ENCODE measurements at places on chromosomes 6 and 20. TPM values are rescaled to one million over a fixed set of nuclear protein-coding genes. Genes with fewer than 3 reads are reported as not detected.

The ZC2HC1B gene
- not detected for total RNA-seq

DNA sequence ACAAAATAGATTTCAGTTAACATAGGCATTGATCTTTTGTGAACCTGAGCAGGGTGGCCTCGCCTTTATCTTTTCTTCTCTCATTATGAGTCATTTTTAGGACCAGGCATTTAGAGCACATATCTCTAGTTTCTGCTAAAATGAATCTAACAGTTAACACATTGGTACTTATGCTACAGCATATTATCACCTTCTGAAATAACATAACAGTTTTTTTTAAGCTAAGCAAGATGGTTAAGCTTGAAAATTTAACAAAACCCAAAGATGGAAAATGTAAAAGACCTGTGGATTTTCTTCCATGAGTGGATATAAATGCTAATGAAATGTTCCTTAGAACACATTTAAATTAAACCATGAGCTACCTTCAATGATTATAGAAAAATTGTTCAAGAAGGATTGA, 487.1 kb upstream of the RNF217 start:
- no peaks in the 10 kb centered on the region for H3K27me3 ChIP-seq
- DNase-seq = no peak
- no peak overlapping the region for H3K27ac ChIP-seq
- no peaks in the 10 kb centered on the region for H3K36me3 ChIP-seq
- no peaks in the 10 kb centered on the region for H3K4me1 ChIP-seq

The TSPO2 gene
- 1.6 TPM for total RNA-seq

The RSPH3 gene
- total RNA-seq = 9.9 TPM

GRCh38 chr6:163392533-163392932, 22.0 kb upstream of the QKI start:
- peaks cover 14% of the 10 kb centered on the region for H3K4me1 ChIP-seq
- DNase-seq = no peak
- H3K36me3 ChIP-seq = no peaks in the 10 kb centered on the region
- no peak overlapping the region for H3K4me3 ChIP-seq

DNA sequence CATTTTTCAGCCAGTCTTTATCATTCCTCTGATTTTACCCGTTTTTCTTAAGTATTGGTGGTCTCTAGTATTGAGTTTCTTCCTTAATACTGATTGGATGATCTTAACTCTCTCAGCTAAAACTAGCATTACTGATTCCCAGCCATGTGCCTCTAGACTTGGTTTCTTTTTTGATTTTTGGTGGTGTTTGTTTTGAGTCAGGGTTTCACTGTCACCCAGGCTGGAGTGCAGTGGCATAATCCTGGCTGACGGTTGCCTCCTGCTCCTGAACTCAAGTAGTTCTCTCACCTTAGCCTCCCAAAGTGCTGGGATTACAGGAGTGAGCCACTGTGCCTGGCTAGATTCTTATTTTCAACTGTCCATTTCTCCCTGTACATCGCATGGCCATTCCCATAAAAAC, 24.9 kb downstream of the DPPA5 start:
- DNase-seq = no peak
- no peaks in the 10 kb centered on the region for H3K4me1 ChIP-seq
- H3K36me3 ChIP-seq = no peaks in the 10 kb centered on the region

The BCAS4 gene
- total RNA-seq = 7.8 TPM
